Gastroesophageal sphincter (tissue), 4 donors: ENCODE measurements at places on chromosomes 1 and 21. TPM values are rescaled to one million over a fixed set of nuclear protein-coding genes. Genes with fewer than 3 reads are reported as not detected.

SYT14 gene
- not detected for total RNA-seq

DNA sequence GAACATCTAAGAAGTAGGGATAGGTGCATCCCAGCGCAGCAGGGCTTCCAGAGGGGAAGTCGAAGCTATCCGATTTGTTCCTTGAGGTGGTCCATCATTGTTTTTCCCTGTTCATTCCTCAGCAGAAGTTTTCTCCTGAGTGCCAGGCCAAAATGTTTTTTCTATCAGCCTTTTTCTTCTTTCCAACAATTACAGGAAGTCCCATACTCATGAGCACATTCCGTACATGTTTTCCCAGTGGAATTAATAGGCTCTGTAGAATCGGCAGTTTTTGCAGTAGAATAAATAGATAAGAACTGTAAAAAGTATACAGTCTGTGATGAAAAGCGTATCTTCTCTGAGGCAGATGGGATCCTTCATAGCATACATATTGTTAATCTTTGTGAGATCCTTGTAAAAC, 24.8 kb downstream of the CD101 start:
- no peak for ATAC-seq
- H3K4me1 ChIP-seq = no peaks in the 10 kb centered on the region
- H3K27me3 ChIP-seq = no peaks in the 10 kb centered on the region
- H3K36me3 ChIP-seq = no peaks in the 10 kb centered on the region

CFHR1 gene
- total RNA-seq = not detected

- H3K36me3 ChIP-seq = no peaks in the 10 kb centered on the region
- no peak overlapping the region for H3K4me3 ChIP-seq
These were observed 63.0 kb upstream of the PPM1J start for GRCh38 chr1:112778137-112778536.

DNA sequence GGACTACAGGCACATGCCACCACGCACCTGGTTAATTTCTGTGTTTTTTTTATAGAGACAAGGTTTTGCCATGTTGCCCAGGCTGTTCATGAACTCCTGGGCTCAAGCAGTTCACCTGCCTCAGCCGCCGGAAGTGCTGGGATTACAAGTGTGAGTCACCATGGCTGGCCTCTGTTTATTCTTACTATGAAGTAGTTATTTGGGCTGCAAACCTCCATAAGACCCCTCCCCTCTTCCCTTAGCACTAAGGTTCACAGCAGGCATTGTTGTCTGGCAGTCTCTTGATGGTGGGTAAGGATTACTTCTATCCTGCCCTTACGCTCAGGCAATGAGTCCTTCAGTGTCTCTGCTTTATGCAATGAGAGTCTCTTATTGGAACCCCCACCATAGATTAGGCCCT, 51.8 kb downstream of the ANGPTL1 start:
- H3K4me3 ChIP-seq = no peak overlapping the region
- no peaks in the 10 kb centered on the region for H3K27me3 ChIP-seq
- H3K27ac ChIP-seq = no peak overlapping the region
- no peak for ATAC-seq
- H3K36me3 ChIP-seq = no peaks in the 10 kb centered on the region

TMPRSS2 gene
- 0.62 TPM for total RNA-seq

IQGAP3 gene
- total RNA-seq = not detected

DNA sequence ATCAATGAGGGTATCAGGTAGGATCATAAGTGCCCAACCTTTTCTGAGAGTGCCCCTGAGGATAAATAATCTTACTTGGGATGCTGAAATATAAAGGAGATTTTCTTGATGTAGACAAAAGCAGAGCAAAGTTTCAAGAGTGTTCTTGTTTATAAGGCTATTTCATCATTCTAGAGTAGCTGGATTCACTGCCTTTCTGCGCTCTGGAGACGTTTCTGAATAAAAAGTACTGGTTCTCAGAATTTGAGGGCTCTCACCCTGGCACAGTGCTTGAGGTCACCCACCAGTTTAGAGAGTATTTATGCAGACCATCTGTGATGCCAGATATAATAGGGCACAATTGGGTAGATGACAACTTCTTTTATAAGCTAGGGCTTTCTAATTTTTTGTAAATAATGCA, 103.3 kb downstream of the GDAP2 start:
- H3K27ac ChIP-seq = peak overlapping the region; percentile 61
- no peak overlapping the region for H3K4me3 ChIP-seq
- no peaks in the 10 kb centered on the region for H3K36me3 ChIP-seq

RYR2 gene
- total RNA-seq = 50.1 TPM

A3GALT2 gene
- not detected for total RNA-seq

DNA sequence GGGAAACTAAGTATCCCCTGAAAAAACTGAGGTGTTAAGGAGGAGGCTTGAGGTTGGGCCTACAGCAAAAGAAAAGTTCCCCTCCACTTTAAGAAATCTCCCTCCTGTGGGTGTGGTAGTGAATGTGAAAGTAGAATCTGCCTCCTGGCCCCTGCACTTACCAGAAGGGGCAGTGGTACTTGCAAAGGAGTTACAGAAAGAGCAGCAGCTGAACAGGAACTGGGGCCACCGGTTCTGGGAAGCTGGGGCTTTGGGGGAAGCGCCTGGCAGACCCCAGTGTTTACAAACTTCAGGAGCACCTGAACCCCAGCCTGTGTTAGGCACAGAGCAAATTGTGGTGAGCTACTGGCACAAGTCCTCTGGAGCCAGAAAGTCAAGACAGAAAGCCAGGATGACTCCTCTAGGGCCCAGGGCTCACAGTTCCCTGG, 250.2 kb upstream of the FGGY start:
- no peak overlapping the region for H3K4me3 ChIP-seq
- ATAC-seq = no peak
- H3K27me3 ChIP-seq = no peaks in the 10 kb centered on the region

DNA sequence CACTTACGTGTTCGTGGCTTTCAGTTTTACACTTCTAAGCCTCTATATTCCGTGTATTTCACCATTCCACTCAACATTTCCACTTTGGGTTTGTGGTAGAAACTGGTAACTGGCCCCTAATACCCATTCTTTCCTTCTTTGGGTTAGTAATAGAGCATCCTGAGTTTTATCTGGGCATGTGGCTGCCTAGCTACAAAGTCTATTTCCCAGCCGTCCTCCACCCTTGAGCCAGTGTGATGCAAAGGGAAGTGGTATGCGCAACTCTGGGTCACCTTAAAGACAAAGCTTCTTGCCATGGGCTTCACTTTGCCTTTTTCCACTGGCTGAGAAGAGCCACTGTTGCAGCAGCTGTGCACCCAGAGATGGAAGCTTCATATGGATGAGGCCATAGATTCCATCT, 73.9 kb downstream of the LAMC2 start:
- H3K4me3 ChIP-seq = no peak overlapping the region
- H3K4me1 ChIP-seq = no peaks in the 10 kb centered on the region
- H3K27ac ChIP-seq = no peak overlapping the region
- no peaks in the 10 kb centered on the region for H3K36me3 ChIP-seq
- no peak for ATAC-seq

MRPL24 gene
- 84.2 TPM for total RNA-seq

CFAP74 gene
- total RNA-seq = 0.12 TPM

- H3K4me3 ChIP-seq = no peak overlapping the region
- H3K27ac ChIP-seq = no peak overlapping the region
- no peaks in the 10 kb centered on the region for H3K4me1 ChIP-seq
- peak; percentile 39 for ATAC-seq
- H3K36me3 ChIP-seq = no peaks in the 10 kb centered on the region
These were observed 47.6 kb downstream of the ARHGEF16 start for GRCh38 chr1:3501856-3502640.

DNA sequence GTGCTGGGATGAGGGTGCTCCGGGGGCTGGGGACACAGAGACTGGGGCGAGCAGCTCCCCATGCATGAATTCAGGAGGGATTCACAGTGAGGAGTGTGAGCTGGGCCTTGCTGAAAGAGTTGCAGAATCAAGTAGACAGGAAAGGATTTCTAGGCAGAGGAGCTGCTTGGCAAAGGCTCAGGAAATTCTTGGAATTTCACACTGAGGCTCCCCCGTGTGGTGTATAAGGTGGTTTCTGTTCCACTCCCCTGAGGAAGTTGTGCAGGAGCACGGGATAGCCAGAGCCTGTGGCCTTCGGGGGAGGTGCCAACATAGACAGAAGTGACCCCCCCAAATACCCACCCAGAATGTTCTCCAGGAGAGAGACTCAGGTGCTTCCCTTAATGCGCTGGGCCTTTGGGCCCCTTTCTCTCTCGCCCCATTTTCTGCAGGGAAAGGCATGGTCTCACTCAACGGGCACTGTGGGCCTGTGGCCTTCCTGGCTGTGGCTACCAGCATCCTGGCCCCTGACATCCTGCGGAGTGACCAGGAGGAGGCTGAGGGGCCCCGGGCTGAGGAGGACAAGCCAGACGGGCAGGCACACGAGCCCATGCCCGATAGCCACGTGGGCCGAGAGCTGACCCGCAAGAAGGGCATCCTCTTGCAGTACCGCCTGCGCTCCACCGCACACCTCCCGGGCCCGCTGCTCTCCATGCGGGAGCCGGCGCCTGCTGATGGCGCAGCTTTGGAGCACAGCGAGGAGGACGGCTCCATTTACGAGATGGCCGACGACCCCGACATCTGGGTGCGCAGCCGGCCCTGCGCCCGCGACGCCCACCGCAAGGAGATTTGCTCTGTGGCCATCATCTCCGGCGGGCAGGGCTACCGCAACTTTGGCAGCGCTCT, 58.5 kb upstream of the ACTL8 start:
- H3K36me3 ChIP-seq = peaks cover 73% of the 10 kb centered on the region
- H3K27ac ChIP-seq = no peak overlapping the region
- H3K4me3 ChIP-seq = no peak overlapping the region
- H3K4me1 ChIP-seq = peaks cover 13% of the 10 kb centered on the region

COL11A1 gene
- not detected for total RNA-seq

GRCh38 chr1:108747171-108747850, 837 bp downstream of the STXBP3 start:
- no peaks in the 10 kb centered on the region for H3K27me3 ChIP-seq
- ATAC-seq = peak; percentile 81
- H3K4me1 ChIP-seq = peaks cover 10% of the 10 kb centered on the region
- peak overlapping the region; percentile 94 for H3K4me3 ChIP-seq
- no peaks in the 10 kb centered on the region for H3K36me3 ChIP-seq

ADPRS gene
- 32.3 TPM for total RNA-seq

HOOK1 gene
- 2.0 TPM for total RNA-seq

KCNN3 gene
- 13.7 TPM for total RNA-seq

DNA sequence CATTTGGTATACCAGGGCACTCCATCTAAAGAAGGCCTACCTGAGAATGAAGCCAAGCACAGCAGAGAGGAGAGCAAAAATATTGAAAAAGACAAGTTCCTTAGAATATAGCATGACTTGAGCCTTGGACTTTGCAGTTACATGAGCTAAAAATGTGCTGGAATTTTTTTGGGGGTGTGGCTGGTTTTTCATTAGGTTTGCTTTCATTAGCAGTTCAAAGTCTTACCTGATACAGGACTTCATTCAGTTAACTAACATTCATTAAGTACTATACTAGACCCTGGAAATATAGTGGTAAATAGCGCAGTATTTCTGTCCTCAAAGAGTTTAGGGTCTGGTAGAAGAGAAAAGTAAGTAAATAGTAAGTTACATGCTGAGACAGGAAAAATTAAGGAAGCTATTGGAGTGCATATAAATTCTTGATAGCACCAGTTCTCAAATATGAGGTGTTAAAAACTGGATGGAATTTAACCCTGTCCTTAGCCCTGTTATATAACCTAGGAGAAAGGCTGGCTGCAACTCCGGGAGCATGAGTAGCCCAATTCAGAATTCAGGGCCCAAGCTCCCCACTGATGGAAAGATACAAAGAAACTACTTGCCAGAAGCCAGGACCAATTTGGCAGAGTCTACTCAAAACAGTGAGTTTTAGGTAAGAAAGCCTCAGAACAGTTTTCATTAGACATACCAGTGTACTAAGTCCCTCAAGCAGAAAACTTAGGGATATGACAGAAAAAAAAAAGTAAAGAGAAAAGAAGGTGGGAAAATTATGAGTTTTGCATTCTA, 3.1 kb upstream of the DOCK7 start:
- no peaks in the 10 kb centered on the region for H3K27me3 ChIP-seq
- H3K36me3 ChIP-seq = no peaks in the 10 kb centered on the region
- no peak overlapping the region for H3K4me3 ChIP-seq
- peak overlapping the region; percentile 17 for H3K27ac ChIP-seq

- H3K27ac ChIP-seq = no peak overlapping the region
- H3K4me1 ChIP-seq = no peaks in the 10 kb centered on the region
- ATAC-seq = no peak
- H3K27me3 ChIP-seq = no peaks in the 10 kb centered on the region
- no peaks in the 10 kb centered on the region for H3K36me3 ChIP-seq
- H3K4me3 ChIP-seq = no peak overlapping the region
These were observed 579.7 kb downstream of the PTPRC start for GRCh38 chr1:199218533-199218932.

PRR9 gene
- not detected for total RNA-seq

ZC3H12A gene
- 14.4 TPM for total RNA-seq

- no peak overlapping the region for H3K27ac ChIP-seq
- H3K4me1 ChIP-seq = no peaks in the 10 kb centered on the region
- H3K4me3 ChIP-seq = no peak overlapping the region
- H3K36me3 ChIP-seq = no peaks in the 10 kb centered on the region
- no peak for ATAC-seq
- no peaks in the 10 kb centered on the region for H3K27me3 ChIP-seq
These were observed 142.6 kb downstream of the ZNF644 start for GRCh38 chr1:90879281-90879680.
